ENCODE measurements at places on chromosomes 13 and 19. TPM values are rescaled to one million over a fixed set of nuclear protein-coding genes. Genes with fewer than 3 reads are reported as not detected.

PRODH2 gene
- not detected for polyA plus RNA-seq

- no peak for DNase-seq
These were observed 275.6 kb downstream of the KLF5 start for GRCh38 chr13:73334445-73334844.

- no peak for DNase-seq
These were observed 76.8 kb downstream of the ESD start for GRCh38 chr13:46720189-46720588.

ZNF506 gene
- 21.9 TPM for polyA plus RNA-seq

DNA sequence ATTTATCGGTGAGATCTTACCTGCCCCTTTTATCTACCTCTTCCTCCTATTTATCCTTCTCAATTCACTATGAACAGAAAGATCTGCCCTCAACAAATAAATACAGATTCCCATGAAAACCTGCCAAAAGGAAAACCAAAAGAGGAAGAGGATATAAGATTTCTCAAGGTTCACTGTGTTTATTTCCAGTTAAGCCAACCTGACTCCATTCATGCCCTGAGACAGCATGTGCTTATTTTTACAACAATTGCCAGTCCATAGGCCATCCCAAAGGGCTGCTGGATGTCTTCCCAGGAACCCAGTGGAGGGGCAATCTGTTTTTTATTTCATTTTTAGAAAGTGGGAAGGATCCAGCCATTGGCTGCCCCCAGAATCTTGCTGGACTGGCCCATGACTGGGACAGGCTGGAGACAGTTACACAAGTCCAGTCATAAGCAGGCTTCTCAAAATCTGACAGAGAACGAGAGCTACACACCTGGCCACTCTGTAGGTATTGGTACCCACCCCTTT lies 209.1 kb downstream of the IRS2 start:
- DNase-seq, result no peak

DNA sequence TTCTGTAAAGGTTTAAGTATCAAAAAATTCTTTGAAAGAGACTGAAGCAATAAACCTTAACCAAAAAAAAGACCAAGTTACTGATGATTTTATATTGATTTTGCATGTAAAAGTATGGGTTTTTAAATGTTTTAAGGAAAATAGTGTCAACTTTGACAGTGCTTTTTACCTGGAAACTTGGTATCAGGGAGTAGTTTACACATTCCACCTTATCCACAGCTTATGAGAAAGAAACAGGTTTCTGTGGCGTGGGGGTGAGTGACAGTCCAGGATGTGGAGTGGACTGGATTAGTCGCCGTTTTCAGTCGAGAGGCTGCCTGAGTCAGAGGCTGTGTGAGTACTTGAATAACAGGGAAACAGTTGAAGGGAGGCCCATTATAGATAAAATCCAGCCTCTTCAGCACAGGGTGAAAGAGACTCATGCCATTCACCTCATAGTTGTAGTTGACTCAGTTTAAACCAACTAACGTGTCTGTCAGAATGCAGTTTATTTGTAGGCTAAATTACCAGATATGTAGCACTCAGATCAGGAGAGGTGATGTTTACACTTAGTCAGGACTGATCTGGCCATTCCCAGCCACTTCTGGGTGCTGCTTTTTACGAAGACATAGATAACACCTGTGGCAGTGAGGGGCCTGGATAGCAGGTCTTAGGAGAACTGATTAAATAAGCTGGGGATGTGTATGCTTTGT lies 595 bp upstream of the GPR183 start:
- DNase-seq, result no peak

FBXO17 gene
- polyA plus RNA-seq, result 25.6 TPM

KLK14 gene
- 0.41 TPM for polyA plus RNA-seq

GRCh38 chr19:36775768-36776167 lies 3.2 kb upstream of the ZNF850 start:
- DNase-seq, result peak; percentile 17

GRCh38 chr19:5314012-5314906 lies 26.4 kb downstream of the PTPRS start:
- DNase-seq, result no peak

DNA sequence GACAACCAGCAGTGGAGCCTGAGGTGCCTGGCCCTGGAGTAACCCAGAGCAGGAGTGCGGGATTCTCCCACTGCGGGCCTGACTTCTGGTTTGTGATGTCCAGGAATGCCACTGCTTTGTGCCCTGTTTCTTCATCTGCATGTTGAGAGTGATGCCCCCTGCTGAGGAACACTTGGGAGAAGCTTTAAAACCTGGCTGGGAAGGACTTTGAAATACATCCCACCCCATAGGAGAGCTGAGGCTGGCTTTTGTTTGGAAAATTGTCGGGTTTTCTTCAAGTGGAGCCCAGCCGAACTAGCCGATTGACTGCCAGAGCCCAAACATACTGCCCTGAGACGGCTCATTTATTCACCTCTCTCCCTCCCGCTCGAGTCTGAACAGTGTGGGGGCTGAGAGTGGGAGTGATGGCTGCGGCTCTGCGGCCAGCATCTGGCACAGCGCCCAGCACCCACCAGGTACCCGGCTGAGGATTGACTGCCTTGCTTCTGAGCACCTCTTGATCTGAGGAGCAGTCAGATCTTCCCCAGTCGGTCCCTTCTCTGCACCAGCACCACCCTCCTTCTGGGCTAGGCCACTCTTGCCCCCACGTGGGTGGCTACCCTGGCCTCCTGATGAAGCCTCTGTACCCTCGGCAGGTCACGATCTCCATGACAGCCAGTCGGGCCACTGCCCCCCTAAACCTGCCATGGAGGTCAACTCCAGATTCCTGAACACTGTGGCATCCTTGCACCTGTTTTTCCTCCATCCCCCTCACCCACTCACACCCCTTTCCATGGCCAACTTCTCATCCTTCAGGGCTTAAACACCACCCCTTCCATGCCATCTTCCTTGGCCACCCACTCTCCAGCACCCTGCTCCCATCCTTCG lies 148.9 kb downstream of the SIPA1L3 start:
- no peak for DNase-seq
